Endothelial cell of umbilical vein (primary cell): ENCODE measurements at places on chromosomes 6 and 20. TPM values are rescaled to one million over a fixed set of nuclear protein-coding genes. Genes with fewer than 3 reads are reported as not detected.

- no peak for DNase-seq
Observed at GRCh38 chr6:89976694-89977020, 82.4 kb downstream of the GJA10 start.

Gene IPCEF1
- 0.01 TPM in 1 of 2 replicates, not detected in the other for polyA plus RNA-seq

Gene CST5
- not detected in 2 replicates for polyA plus RNA-seq

Gene MKKS
- 7.2 and 7.9 TPM in 2 replicates for polyA plus RNA-seq

Gene PTCHD4
- polyA plus RNA-seq, result 1.3 and 1.5 TPM in 2 replicates

GRCh38 chr6:149545258-149545753 is 537 bp downstream of the PPIL4 start:
- peak; percentile 86 for DNase-seq

Gene ANGPT4
- not detected in 2 replicates for polyA plus RNA-seq

Gene CRYBG1
- polyA plus RNA-seq, result 3.1 and 4.1 TPM in 2 replicates

Gene ASIP
- polyA plus RNA-seq, result not detected in 2 replicates

Gene FAM209B
- 0.22 TPM in 1 of 2 replicates, not detected in the other for polyA plus RNA-seq

DNA sequence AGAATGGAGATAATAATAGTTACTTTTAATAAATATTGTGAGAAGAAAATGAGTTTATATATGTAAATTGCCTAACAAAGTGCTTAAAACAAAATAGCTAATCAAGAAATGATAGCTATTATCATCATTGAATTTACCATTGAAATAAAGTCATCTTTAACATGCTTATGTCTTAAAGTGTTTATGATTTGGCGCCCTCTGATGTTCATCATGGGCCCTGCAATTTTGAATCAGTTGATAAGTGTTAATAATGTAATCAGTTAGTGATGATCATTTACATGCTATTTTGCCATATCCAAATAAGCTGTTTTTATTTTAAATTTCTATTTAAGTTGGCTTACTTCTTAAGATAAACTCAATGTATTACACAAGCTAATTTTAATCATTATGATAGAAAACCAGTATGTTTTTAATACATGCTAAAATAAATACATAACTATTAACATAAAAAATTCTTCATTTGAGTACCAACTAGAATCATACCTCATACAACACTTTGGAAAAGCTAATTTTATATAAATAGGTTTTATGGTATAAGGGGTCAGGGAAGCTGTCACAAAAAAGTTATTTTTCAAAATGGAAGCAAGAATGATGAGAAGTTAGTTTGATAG is 39.2 kb upstream of the TPD52L1 start:
- DNase-seq, result peak; percentile 69

GRCh38 chr6:55101157-55101556 is 73.2 kb upstream of the HCRTR2 start:
- DNase-seq, result no peak

Gene C6orf141
- 4.1 and 5.7 TPM in 2 replicates for polyA plus RNA-seq

GRCh38 chr20:51220293-51220706 is 197.4 kb upstream of the KCNG1 start:
- peak; percentile 31 for DNase-seq

DNA sequence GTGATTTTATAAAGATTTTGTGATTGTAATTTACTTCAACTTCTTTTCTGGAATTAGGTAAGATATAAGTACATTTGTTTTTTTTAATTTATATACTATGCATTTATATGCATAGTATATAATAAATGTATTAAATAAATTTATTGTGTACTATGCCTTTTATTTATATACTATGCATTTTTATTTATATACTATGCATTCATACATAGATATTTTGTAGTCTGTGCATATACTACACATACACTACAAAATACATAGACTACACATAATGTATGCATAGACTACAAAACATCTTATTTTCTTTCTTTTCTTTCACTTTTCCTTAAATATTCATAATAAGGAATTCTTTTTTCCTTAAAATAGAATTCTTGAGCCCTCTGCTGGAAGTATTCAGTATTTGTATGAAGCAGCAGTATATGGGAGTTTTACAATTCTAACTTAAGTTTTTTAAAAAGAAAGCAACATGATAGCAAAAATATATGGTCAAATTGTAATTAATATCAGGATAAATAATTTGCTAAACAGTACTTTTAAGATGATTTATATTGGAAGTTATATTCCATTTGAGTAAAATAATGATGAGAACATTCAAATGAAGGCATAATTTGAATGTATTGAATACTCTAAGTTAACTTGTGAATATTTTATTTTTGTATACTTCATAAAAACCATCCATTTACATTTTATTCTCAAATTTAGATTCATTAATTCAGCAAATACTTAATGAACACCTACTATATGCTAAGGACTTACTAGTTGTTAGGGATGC is 129.3 kb downstream of the KLHL32 start:
- DNase-seq, result peak; percentile 29

- no peak for DNase-seq
Observed at GRCh38 chr6:17099401-17100059, 2.3 kb upstream of the STMND1 start.

DNA sequence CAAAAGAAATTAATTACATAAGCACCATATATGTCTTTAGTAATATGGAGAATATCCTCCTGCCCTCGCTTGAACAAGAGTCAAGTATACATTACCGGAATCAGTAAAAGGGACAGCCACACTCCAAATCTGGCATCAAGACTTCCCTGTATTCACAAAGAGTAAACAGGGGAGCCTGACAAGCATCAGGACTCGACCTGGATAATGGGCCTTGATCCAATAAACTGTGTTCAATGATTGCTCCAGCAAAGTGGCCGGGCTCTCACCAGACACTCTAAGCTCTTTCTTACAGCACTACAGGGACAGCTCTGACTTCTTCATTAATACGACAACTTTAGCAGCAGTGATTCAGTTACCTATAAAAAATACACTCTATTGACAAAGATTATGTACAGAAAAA is 307.9 kb upstream of the POU3F2 start:
- DNase-seq, result no peak

Gene TMEM151B
- 0.03 and 0.05 TPM in 2 replicates for polyA plus RNA-seq

DNA sequence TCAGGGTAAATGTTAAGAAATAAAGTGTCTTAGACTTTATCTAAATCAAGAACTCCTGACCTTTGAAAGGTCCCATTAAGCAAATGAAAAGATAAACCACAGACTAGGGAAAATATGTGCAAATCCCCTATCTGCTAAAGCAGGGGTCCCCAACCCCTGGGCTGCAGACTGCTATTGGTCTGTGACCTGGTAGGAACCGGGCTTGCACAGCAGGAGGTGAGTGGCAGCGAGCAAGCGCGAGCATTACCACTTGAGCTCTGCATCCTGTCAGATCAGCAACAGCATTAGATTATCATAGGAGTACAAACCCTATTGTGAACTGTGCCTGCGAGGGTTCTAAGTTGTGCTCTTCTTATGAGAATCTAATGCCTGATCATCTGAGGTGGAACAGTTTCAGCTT is 42.4 kb downstream of the LCA5 start:
- DNase-seq, result no peak

DNA sequence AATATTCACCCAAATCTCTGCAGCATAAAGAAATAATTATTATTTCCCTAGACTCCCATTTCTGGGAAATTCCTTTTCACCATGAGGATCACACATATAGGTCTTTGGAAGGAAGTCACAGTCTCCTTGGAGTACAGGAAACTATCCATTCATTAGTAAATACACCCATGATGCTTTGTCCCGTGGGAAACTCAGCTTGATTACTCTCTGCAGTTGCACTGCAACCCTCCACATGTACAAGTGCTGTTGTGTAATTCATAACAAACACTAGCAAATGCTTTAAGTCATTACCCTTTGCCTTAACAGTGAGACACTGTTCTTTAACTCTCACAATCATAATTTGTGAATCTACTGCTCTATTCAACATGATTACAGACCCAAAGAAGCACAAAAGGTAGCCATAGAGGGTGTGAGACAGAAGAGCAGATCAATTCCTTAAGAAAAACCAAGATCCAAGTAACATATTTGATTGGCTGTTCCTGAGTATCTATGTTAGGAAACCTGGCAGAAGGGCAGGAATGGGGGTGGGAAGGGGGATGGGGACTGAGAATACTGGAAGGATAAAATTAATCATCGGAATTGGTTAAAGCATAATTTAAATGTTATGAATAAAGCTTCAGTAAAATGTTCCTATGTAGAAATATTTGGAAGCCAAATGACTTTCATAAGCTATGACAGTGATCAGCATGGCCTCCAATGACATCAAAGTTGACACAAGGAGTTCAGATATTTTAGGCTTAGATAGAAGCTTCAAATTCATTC is 268.0 kb downstream of the HACE1 start:
- DNase-seq, result peak; percentile 35

- DNase-seq, result no peak
Observed at GRCh38 chr20:44112889-44113617, 73.9 kb downstream of the JPH2 start.

DNA sequence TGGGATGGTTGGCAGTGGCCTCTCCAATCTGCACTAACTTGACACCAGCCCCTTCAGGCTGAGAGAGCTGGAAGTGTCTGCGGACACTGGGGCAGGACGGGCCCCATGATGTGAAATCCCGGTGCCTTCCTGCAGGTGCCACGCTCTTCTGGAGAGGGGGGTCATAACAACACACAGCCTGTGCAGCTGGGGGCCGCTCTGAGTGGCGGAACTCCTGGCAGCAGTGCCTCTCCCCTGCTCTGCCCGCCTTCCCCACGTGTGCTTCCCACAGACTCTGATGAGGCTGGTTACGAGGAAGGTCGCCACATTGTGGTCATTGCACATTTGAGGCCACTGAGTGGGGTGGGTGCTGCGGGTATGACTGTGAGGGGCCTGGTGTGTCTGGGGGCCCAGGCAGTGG is 145.2 kb downstream of the DTNBP1 start:
- DNase-seq, result no peak

- no peak for DNase-seq
Observed at GRCh38 chr20:45611054-45611453, 18.5 kb upstream of the WFDC10A start.

GRCh38 chr20:33164763-33165095 is 3.2 kb upstream of the BPIFA2 start:
- DNase-seq, result no peak

DNA sequence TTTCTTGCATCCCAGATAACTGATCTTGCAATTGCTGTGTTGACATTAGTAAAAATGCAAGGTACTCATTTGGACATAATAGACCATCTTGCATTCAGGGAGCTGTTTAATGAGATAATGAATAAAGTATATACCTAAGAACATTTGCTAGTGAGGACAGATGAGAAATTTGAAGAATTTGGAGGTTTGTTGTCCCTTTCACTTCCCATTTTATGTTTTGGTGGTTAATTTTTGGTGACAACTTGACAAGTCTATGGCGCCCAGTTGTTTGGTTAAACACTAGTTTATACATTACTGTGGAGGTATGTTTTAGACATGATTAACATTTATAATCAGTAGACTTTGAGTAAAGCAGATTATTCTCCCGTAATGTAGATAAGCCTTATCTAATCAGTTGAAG is 300.2 kb upstream of the SYNCRIP start:
- no peak for DNase-seq

DNA sequence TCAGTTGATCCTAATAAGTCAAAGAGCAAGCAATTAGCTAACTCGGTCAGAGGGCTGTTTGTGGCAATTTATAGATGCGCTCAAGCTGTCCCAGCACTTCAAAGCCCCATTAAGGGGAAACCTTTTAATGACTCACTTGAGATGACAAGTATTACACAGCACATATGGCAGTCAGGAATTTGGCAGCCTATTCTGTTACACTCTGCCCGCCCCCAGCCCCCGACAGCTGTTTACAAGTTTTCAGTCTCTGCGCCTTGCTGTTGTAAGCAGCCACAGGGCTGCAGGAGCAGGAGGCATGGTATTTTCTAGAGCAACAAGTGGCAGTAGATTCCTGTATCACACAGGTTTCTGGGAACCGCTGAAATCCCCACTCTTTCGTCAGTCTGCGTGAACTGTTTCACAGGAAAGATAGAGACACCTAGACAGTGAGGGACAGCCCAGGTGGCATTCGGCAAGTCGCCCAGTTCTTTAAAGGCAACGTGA is 263.0 kb downstream of the FOXC1 start:
- no peak for DNase-seq

GRCh38 chr6:25042036-25042521 is 106.3 kb upstream of the RIPOR2 start:
- DNase-seq, result no peak

DNA sequence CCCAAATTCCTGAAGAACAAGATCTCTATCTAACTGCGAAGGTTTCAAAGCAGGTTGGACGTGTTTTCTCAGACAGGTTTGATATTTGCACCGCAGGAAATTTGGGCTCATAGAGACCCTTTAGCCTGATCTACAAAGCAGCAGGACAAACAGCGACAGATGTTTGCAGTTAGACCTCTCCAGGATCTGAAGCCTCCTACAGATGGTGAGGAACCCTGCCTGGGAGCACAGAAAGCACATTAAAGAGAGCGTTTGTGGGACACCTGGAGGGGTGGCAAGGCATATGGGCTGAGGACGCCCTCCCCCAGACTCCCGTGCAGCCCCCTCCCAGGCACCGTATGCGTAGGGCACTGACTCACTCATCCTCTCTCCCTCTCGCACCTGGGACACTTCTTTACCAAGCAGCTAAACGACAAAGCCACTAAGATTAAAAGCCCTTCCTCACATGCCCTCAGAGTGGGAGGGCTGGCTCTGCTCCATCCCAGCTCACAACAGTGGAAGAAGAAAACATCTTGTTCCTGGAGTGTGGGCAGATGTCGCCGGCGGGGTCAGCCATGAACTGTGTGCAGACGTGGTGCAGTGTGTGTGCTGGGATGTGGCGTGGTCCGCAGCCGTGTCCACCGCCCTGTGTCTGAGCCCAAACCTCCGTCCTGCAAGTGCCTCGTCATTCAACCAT is 249.7 kb upstream of the AFDN start:
- no peak for DNase-seq

Gene SLC17A1
- polyA plus RNA-seq, result not detected in 2 replicates

DNA sequence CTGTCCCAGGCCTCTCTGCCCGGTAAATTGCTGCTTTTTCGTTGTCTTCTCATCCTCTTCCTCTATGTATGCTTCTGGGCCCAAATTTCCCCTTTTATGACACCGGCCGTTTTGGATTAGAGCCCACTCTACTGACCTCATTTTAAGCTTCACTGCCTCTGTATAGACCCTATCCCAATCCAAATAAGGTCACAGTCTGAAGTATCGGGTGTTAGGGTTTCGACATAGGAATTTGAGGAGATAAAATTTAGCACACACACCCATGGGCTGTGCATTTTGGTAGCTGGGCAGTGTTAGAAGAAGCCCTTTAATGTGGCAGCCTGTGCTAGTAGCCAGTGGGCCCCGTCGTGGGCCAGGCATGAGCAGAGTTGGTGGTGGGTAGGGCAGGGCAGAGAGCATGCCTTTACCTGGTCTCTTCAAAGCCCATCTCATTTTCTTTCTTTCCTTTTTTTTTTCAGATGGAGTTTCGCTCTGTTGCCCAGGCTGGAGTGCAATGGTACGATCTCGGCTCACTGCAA is 27.9 kb upstream of the EZR start:
- no peak for DNase-seq

GRCh38 chr6:17867880-17868279 is 119.6 kb downstream of the KIF13A start:
- peak; percentile 64 for DNase-seq

GRCh38 chr6:108463784-108464183 is 96.9 kb upstream of the FOXO3 start:
- DNase-seq, result peak; percentile 82

- no peak for DNase-seq
Observed at GRCh38 chr20:4427940-4428586, 293.6 kb upstream of the PRND start.

GRCh38 chr6:119323931-119324330 is 25.6 kb downstream of the MAN1A1 start:
- no peak for DNase-seq

- no peak for DNase-seq
Observed at GRCh38 chr6:30025186-30025585, 35.9 kb upstream of the POLR1H start.

Gene ADGB
- polyA plus RNA-seq, result not detected in 2 replicates

Gene SDHAF4
- 3.6 and 4.4 TPM in 2 replicates for polyA plus RNA-seq

Gene MMP24OS
- 35.1 and 43.2 TPM in 2 replicates for polyA plus RNA-seq

Gene CHRNA4
- not detected in 2 replicates for polyA plus RNA-seq

Gene RBM38
- 37.4 and 49.0 TPM in 2 replicates for polyA plus RNA-seq
